ENCODE measurements at places on chromosomes 3 and 15. TPM values are rescaled to one million over a fixed set of nuclear protein-coding genes. Genes with fewer than 3 reads are reported as not detected.

DNA sequence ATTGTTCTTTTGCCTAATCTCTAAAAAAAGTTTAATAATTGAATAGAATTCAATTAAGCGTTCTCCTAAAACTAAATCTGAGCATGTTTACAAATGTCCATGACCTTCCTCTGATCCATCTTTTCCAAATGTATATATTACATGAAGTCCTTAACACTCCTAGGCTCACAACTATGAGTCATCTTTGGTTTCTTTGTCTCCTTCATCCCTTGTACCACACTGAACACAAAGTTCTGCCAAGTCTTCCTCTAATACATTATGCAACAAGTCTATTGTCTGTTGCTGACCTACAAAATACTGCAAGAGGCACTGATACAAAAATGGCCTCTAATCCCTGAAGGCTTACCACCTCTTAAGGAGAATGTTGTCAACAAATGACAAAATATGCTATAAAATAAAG, 550.2 kb downstream of the PYDC2 start:
- H3K27ac ChIP-seq, result no peak overlapping the region
- H3K27me3 ChIP-seq, result no peaks in the 10 kb centered on the region
- DNase-seq, result no peak

DNA sequence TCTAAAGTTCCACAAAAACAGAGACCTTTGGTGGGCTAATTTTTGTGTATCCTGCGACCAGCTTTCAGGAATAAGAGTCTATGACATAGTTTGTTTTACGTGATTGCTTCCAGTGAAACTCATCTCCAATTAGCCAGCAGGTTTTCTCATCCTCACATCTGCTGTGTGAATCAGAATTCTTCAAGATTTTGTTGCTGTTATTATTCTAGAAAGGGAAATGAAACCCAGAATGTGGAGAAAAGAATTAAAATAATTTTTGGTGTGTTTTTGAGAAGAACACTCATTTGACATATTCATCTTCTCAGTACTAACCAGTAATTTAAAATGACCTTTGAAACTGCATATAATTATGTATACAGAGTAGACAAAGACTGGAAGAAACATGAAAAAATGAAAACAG, 175.9 kb downstream of the USP13 start:
- DNase-seq, result no peak
- H3K4me1 ChIP-seq, result no peaks in the 10 kb centered on the region
- H3K36me3 ChIP-seq, result no peaks in the 10 kb centered on the region
- H3K4me3 ChIP-seq, result no peak overlapping the region

- no peaks in the 10 kb centered on the region for H3K27me3 ChIP-seq
- H3K36me3 ChIP-seq, result peaks cover 1% of the 10 kb centered on the region
- DNase-seq, result no peak
- no peak overlapping the region for H3K4me3 ChIP-seq
Measured at GRCh38 chr3:57779666-57780065, 23.6 kb downstream of the SLMAP start.

DNA sequence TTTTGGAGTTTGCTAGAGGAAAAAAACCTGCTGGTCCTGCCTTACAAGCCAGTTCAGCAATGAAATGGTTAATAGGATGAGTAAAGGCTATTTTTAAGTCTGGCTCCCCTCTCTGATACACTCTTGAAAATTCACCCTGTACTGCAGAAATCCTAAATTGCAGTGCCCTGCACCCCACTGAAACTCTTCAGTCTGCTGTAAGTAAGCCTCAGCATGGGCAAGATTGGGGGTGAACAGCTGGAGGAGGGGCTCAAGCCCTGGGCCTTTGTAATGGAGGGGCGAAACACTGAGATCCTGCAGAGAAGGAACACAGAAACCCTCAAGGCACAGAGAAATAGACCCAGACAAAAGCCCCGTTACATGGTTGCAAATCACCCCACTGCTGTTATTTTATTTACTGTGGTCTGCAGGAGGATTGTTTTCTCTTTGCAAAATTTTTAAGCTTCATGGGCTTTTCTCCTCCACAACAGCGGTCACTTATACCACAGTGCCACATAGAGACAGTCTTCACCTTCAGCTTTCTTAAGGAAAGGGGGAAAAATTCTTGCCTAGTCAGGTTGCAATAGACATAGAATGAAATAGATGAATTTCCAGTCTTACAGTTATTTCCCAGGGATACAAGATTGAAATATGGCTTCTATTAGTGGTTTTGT, 45.0 kb downstream of the SOX2 start:
- H3K4me3 ChIP-seq, result no peak overlapping the region
- no peak for DNase-seq
- H3K4me1 ChIP-seq, result no peaks in the 10 kb centered on the region
- no peak overlapping the region for H3K27ac ChIP-seq
- H3K27me3 ChIP-seq, result no peaks in the 10 kb centered on the region

- no peak overlapping the region for H3K27ac ChIP-seq
- no peak overlapping the region for H3K4me3 ChIP-seq
- no peak for DNase-seq
- no peaks in the 10 kb centered on the region for H3K36me3 ChIP-seq
Measured at GRCh38 chr15:40064231-40064894, 25.4 kb upstream of the SRP14 start.

DNA sequence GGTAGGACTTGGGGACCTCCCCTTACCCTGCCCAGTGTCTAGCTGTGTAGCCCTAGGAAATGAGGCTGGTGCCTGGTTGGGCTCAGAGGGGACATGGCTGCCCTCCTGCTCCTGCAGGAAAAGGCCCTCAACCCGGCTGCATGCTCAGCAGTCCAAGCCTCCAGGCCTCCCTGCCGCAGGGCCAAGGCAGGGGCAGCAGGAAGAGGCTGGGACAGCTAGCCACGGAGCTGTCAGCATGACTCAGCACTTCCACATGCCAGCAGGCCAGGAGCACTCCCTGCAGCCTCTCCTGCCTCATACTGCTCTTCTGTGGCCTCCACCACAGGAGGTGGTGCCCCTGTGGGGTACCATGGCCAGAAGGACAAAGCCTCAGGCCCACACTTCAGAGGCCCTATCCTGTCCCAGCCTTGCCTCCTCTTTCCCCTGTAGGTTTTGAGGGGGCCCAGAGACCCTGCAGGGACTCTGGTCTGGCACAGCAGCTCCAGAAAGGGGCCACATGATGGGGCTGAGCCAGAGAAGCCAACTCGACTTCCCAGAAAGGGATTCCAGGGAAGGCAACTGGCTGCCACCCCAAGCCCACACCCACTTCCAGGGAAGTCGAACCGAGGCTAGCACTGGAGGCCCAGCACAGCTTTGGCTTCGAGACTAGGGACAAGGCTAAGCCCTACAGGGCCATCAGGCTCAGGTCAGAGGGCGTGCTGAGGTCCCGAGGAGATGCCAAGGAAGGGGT, 19.5 kb downstream of the TKT start:
- H3K36me3 ChIP-seq, result peaks cover 56% of the 10 kb centered on the region
- H3K4me1 ChIP-seq, result peaks cover 44% of the 10 kb centered on the region
- H3K27ac ChIP-seq, result peak overlapping the region; percentile 74

DNA sequence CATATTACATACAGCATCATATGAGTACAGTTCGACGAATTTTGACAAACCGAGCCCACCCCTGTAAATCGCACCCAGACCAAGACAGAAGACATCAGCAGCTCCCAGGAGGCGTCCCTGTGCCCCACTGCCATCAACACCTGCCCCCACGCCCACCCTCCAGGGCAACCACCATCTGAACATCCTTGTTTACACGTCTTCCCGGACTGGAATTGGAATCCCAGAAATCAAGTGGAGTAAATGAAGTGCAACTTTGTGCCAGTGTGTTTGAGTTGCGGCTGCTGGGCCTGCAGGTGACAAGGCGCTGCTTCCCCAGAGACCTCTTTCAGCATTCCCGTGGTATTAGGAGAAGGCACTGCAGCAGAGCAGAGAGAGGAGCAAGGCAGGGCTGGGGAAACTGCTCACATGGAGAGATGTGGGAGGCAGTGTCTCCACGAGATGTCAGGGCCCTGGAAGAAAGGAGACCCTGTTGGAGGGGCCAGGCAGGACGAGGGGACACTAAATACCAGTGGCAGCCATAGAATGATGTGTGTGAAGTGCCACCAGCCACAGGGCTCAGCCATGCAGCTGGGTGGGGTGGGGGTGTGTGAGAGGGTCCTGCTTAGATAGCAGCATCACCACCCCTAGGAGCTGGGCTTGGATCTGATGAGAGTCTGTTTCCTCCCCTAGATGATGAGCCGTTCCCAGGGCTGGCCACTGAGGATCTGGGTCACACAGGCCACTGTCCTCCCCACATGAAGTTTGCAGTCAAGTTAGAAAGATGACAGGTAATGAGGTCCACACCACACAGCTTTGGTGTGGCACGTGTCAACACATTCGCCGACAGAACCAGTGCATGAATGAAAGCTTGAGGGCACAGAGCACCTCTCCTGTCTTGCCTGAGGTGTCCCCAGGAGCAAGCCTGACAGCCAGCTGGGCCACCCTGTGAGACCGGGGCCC, 33.4 kb upstream of the PCSK6 start:
- H3K27ac ChIP-seq, result no peak overlapping the region
- no peak overlapping the region for H3K4me3 ChIP-seq
- H3K27me3 ChIP-seq, result no peaks in the 10 kb centered on the region
- DNase-seq, result no peak
- H3K4me1 ChIP-seq, result peaks cover 70% of the 10 kb centered on the region
- H3K36me3 ChIP-seq, result no peaks in the 10 kb centered on the region

GRCh38 chr3:153339065-153339464, 177.0 kb downstream of the RAP2B start:
- H3K4me3 ChIP-seq, result no peak overlapping the region
- H3K36me3 ChIP-seq, result no peaks in the 10 kb centered on the region
- no peaks in the 10 kb centered on the region for H3K27me3 ChIP-seq
- H3K4me1 ChIP-seq, result no peaks in the 10 kb centered on the region
- no peak for DNase-seq

GRCh38 chr3:103393395-103394186, 958.8 kb downstream of the ZPLD1 start:
- no peak overlapping the region for H3K27ac ChIP-seq
- no peak overlapping the region for H3K4me3 ChIP-seq
- DNase-seq, result no peak
- no peaks in the 10 kb centered on the region for H3K27me3 ChIP-seq
- no peaks in the 10 kb centered on the region for H3K4me1 ChIP-seq

GRCh38 chr3:17038900-17039553, 154.3 kb downstream of the PLCL2 start:
- no peak for DNase-seq
- no peak overlapping the region for H3K4me3 ChIP-seq
- H3K27me3 ChIP-seq, result no peaks in the 10 kb centered on the region

GRCh38 chr15:101325263-101326025, 30.4 kb upstream of the SNRPA1 start:
- H3K27me3 ChIP-seq, result no peaks in the 10 kb centered on the region
- peaks cover 26% of the 10 kb centered on the region for H3K4me1 ChIP-seq
- DNase-seq, result no peak
- H3K4me3 ChIP-seq, result no peak overlapping the region

GRCh38 chr3:105865016-105865623, 3.7 kb downstream of the CBLB start:
- H3K4me1 ChIP-seq, result peaks cover 56% of the 10 kb centered on the region
- no peak for DNase-seq
- H3K4me3 ChIP-seq, result no peak overlapping the region
- peaks cover 19% of the 10 kb centered on the region for H3K36me3 ChIP-seq
- no peaks in the 10 kb centered on the region for H3K27me3 ChIP-seq

GRCh38 chr15:66715181-66715624, 13.2 kb downstream of the SMAD6 start:
- peak overlapping the region; percentile 27 for H3K27ac ChIP-seq
- H3K27me3 ChIP-seq, result no peaks in the 10 kb centered on the region
- H3K4me1 ChIP-seq, result peaks cover 20% of the 10 kb centered on the region
- no peaks in the 10 kb centered on the region for H3K36me3 ChIP-seq
- no peak overlapping the region for H3K4me3 ChIP-seq

DNA sequence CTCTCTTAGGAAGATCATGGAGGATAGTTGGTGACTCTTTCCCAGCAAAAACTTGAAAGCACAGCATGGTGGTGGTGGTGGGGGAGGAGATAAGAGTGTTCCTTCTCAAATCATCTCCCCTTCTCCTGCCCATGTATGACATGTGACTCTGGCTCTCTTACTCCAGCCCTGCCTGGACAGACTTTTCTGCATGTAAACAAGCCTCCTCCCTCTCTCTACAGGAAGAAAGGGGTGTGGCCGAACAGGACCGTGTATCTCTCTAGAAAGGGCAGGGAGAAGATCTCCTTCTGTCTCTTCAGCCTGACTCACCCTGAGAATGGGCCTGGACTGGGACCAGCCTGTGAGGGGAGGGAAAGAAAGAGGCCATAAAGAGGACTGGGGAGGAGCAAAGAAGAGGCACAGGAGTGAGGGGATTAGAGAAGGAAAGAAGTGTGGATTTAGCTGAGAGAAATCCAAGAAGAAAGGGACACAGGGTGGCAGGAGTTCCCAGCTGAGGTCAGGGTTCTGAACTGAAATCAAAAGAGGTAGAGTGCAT, 1.5 kb downstream of the CELF6 start:
- H3K36me3 ChIP-seq, result no peaks in the 10 kb centered on the region
- no peak for DNase-seq
- no peaks in the 10 kb centered on the region for H3K27me3 ChIP-seq
- no peak overlapping the region for H3K4me3 ChIP-seq
- peaks cover 7% of the 10 kb centered on the region for H3K4me1 ChIP-seq
- H3K27ac ChIP-seq, result no peak overlapping the region

DNA sequence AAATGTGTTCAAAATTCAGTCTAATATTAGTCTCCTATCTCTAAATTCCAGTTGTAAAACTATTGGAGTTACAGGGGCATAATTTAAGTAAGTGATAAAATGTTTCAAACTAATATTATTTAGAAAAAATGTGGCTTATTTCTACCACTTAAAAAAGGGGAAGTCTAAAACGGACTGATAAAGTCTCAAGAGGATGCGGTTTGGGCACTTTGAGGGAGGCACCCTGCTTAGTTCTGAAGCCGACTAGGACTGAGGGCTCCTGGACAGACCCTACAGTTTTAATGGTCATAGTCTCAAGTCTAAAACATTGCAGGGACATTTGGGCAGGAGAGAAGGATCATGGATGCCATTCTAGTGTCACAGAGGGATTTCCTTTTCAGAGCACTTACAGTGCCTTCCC, 566.3 kb downstream of the NR2F2 start:
- H3K27ac ChIP-seq, result no peak overlapping the region
- no peaks in the 10 kb centered on the region for H3K27me3 ChIP-seq
- no peaks in the 10 kb centered on the region for H3K36me3 ChIP-seq
- no peaks in the 10 kb centered on the region for H3K4me1 ChIP-seq
- no peak for DNase-seq

DNA sequence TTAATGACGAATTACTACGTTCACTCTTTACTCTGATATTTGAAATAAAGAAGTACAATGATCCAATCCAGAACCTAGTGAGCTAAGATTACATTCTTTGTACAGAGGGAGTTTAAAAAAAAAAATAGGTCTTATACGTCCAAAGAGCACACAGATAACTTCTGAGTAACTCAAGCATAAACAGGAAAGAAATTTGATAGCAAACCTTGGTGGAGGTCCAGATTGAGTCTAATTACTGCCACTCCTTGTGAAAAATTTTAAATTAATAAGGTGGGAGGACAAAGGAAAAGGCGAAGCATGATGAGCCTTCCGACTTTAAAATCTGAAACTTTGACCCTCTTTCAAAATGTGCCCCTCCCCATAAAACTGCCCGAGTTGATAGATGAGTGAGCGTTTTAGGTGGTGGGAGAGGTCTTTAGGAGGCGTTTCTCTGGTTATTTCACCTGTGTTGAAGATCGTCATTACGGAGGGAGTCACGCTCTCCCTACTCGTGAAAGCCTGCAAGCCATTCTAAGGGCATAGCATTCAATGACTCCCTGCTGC, 127.0 kb upstream of the ROBO2 start:
- no peaks in the 10 kb centered on the region for H3K36me3 ChIP-seq
- no peak overlapping the region for H3K4me3 ChIP-seq
- H3K27ac ChIP-seq, result no peak overlapping the region
- H3K27me3 ChIP-seq, result no peaks in the 10 kb centered on the region

KIF23 gene
- total RNA-seq, result 51.2 TPM

ZBBX gene
- not detected for total RNA-seq

ANKRD63 gene
- not detected for total RNA-seq

ZNF502 gene
- total RNA-seq, result not detected

CYP19A1 gene
- total RNA-seq, result 9.1 TPM
